Immature natural killer cell (primary cell): ENCODE measurements at places on chromosomes 16 and 17. TPM values are rescaled to one million over a fixed set of nuclear protein-coding genes. Genes with fewer than 3 reads are reported as not detected.
A peak's percentile ranks its signal among the peaks of the same experiment; 100 is the strongest.

CCL14 gene
- polyA plus RNA-seq: not detected

DNA sequence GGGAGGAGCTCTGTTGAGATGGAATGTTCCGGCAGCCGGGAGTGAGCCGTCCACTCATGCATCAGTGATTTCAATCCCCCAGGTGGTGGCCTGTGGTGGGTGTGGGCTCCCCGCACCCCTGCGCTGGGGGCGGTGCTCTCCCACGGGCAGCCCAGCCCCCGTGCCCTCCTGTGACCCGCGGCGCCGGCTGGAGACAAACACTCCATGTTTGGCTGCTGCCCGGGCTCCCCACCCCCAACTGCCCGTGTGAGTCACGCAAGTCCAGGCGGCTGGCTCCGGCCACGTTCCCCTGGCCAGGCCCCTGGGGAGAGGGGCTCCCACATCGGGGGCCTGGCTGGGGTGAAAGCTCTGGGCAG, 29.4 kb downstream of the CACNA1H start:
- no peak overlapping the region for H3K4me3 ChIP-seq
- no peaks in the 10 kb centered on the region for H3K27me3 ChIP-seq
- DNase-seq: no peak
- no peaks in the 10 kb centered on the region for H3K36me3 ChIP-seq
- no peaks in the 10 kb centered on the region for H3K4me1 ChIP-seq

GRCh38 chr17:76309461-76309860, 1.4 kb upstream of the QRICH2 start:
- H3K36me3 ChIP-seq: peaks cover 8% of the 10 kb centered on the region
- peaks cover 1% of the 10 kb centered on the region for H3K27me3 ChIP-seq
- no peak for DNase-seq
- no peak overlapping the region for H3K4me3 ChIP-seq
- H3K4me1 ChIP-seq: no peaks in the 10 kb centered on the region

DNA sequence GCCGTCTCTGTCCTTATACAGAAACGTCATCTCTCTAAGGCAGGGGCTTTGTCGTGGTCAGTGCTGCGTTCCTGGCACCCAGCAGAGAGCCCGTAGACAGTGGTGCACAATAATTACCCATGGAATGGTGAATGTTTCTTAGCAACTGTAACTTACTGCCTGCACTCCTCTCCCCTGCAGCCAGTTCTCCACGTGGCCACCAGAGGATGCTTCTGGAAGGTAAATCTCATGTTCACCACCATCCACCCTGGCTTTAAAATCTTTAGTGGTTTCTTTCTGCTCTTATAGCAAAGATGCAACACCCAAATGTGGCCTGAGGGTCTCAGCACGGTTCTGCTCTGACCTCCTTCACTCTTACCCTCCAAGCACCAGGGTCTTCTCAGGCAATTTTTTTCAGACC, 150.8 kb downstream of the GRIN2A start:
- peaks cover 4% of the 10 kb centered on the region for H3K27me3 ChIP-seq
- H3K27ac ChIP-seq: no peak overlapping the region
- H3K4me3 ChIP-seq: no peak overlapping the region
- DNase-seq: no peak
- no peaks in the 10 kb centered on the region for H3K4me1 ChIP-seq

- peak within 1 kb of the TSS; percentile 90 for H3K27ac ChIP-seq
- peaks cover 21% of the 10 kb centered on the region for H3K27me3 ChIP-seq
- peaks cover 14% of the 10 kb centered on the region for H3K36me3 ChIP-seq
- peaks cover 70% of the 10 kb centered on the region for H3K4me1 ChIP-seq
- peak within 1 kb of the TSS; percentile 95 for H3K4me3 ChIP-seq
Measured at GRCh38 chr16:17470908-17471718, at the start of gene XYLT1. Gene XYLT1 (minus strand): TSS chr16:17470960. CDS start chr16:17470796, 164 bp downstream.

TLCD3B gene
- not detected for polyA plus RNA-seq

CARD14 gene
- not detected for polyA plus RNA-seq

GRCh38 chr17:44307387-44308186, 814 bp upstream of the RUNDC3A start:
- no peak for DNase-seq
- peak overlapping the region; percentile 22 for H3K4me3 ChIP-seq
- H3K4me1 ChIP-seq: peaks cover 23% of the 10 kb centered on the region
- H3K36me3 ChIP-seq: no peaks in the 10 kb centered on the region

USP43 gene
- 0.14 TPM for polyA plus RNA-seq

GRCh38 chr17:80866050-80866793, 125.4 kb upstream of the CHMP6 start:
- H3K36me3 ChIP-seq: peaks cover 4% of the 10 kb centered on the region
- peak; percentile 23 for DNase-seq
- peak overlapping the region; percentile 35 for H3K27ac ChIP-seq

DNA sequence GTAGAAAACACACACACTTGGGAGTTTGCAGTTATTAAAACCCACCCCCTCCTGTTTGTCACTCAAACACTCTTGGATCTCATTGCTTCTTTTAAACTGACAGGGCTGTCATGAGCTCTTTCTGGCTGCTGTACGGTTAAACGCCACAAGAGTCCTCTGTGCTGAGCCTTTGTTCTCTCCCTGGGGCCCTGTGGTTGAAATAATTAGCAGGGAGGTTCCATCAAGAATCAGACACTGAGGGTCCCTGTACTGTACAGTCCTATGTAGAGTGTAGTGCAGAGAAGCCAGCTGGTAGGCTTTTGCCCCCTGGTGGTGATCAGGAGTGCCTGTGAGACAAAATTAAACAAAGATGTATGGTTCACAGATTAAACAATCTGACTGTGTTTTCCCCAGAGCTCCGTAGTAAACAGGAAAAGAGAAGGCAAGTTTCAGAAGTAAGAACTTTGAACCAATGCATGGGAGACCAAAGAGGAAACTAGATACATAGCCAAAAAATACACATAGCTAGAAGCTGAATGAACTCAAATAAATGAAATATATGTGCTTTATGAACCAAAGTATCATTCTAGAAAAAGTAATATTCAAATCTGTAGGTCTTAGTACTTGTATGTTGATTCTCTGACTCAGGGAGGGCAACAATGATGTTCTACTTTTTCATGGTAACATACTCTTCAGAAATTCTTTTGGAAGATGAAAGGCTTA, 1.4 kb upstream of the SSH2 start:
- H3K4me1 ChIP-seq: peaks cover 33% of the 10 kb centered on the region
- peak; percentile 74 for DNase-seq
- H3K4me3 ChIP-seq: no peak overlapping the region
- no peak overlapping the region for H3K27ac ChIP-seq
- peaks cover 15% of the 10 kb centered on the region for H3K27me3 ChIP-seq

DNA sequence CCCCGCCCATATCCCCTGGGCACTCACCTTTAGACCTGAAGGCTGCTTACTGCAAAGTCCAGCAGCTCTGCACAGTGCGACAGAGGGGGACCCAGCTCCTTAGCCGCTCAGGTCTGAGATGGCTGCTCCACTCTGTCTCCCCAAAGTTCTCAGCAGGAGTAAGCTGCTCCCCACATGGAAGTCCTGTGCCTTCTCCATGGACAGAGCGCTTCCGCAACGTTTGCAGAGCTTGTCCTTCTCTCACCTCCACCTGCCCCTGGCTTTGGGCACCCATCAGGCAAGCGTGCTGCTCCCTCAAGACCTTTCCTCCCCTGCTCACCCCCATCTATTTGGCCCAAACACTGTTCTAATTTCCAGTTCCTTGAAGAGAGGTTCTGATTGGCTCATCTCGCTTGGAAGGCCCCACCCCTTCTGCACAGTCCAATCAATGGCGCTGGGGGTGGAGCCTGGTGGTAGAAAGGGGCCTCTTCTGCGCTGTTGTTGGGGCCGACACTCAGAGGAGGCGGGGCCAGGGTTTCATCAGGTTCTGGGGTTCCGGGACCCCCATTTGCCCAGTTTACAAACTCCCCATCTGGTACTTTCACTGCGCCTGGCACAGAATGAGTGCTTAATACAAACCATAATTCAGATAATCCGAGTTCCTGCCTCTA, 137.2 kb downstream of the CYLD start:
- H3K27ac ChIP-seq: no peak overlapping the region
- H3K36me3 ChIP-seq: no peaks in the 10 kb centered on the region
- no peaks in the 10 kb centered on the region for H3K4me1 ChIP-seq
- no peak overlapping the region for H3K4me3 ChIP-seq
- peaks cover 15% of the 10 kb centered on the region for H3K27me3 ChIP-seq

GRCh38 chr17:69144331-69145255, 2.9 kb upstream of the ABCA6 start:
- H3K27ac ChIP-seq: no peak overlapping the region
- no peaks in the 10 kb centered on the region for H3K4me1 ChIP-seq
- H3K27me3 ChIP-seq: no peaks in the 10 kb centered on the region
- DNase-seq: no peak
- no peak overlapping the region for H3K4me3 ChIP-seq

GRCh38 chr17:68290268-68290954, 516 bp downstream of the SLC16A6 start:
- peak; percentile 87 for DNase-seq
- peak overlapping the region; percentile 99 for H3K4me3 ChIP-seq
- H3K27me3 ChIP-seq: peaks cover 26% of the 10 kb centered on the region
- H3K36me3 ChIP-seq: no peaks in the 10 kb centered on the region

PRSS21 gene
- polyA plus RNA-seq: 11.0 TPM

DNA sequence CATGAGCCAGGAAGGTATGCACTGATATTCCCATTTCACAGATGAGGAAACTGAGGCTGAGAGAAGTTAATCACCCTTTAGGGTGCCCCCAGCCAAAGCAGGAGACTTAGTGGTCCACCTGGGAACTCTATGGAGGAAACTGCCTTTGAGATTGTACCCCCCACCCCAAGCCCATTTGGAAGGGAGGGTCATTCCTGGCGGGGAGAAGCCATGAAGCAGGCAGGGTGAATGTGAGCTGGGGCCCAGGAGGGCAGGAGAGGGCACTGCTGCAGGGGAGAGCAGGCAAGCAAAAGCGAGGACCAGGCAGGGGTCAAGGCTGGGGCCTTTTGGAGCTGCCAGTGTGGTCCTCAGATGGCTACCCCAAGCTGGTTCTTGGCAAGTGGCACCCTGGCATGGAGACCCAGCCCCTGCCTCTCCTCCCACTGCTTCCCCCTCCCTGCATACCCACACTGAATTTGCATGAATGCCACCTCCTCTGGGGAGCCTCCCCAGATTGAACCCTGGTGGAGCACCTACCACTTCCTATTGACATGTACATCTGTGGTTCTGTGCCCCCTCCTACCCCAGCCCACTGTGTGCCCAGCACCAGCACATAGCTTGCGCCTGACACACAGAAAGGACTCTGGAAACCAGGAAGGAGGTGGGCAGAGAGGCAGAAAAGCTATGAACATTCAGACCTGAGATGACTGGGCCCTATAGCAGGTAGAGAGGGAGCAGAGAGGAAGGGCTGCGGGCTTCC, 965 bp upstream of the TMC6 start:
- peaks cover 18% of the 10 kb centered on the region for H3K27me3 ChIP-seq
- H3K4me3 ChIP-seq: peak overlapping the region; percentile 97
- peaks cover 50% of the 10 kb centered on the region for H3K4me1 ChIP-seq
- peaks cover 8% of the 10 kb centered on the region for H3K36me3 ChIP-seq

- H3K36me3 ChIP-seq: no peaks in the 10 kb centered on the region
- no peaks in the 10 kb centered on the region for H3K4me1 ChIP-seq
- H3K27ac ChIP-seq: no peak overlapping the region
- H3K27me3 ChIP-seq: peaks cover 12% of the 10 kb centered on the region
- no peak overlapping the region for H3K4me3 ChIP-seq
- DNase-seq: no peak
Measured at GRCh38 chr16:80299416-80299815, 241.4 kb upstream of the DYNLRB2 start.

GRCh38 chr17:40038882-40039513, 15.2 kb downstream of the MED24 start:
- no peak overlapping the region for H3K27ac ChIP-seq
- H3K36me3 ChIP-seq: peaks cover under 1% of the 10 kb centered on the region
- no peak overlapping the region for H3K4me3 ChIP-seq
- H3K4me1 ChIP-seq: peaks cover 4% of the 10 kb centered on the region
- peaks cover 1% of the 10 kb centered on the region for H3K27me3 ChIP-seq

- H3K4me3 ChIP-seq: no peak overlapping the region
- H3K27ac ChIP-seq: no peak overlapping the region
- no peak for DNase-seq
- no peaks in the 10 kb centered on the region for H3K27me3 ChIP-seq
Measured at GRCh38 chr16:69318177-69318910, 7.2 kb downstream of the VPS4A start.

GRCh38 chr17:33832262-33832661, 422.8 kb upstream of the CCL2 start:
- peaks cover 2% of the 10 kb centered on the region for H3K27me3 ChIP-seq
- DNase-seq: no peak
- no peak overlapping the region for H3K4me3 ChIP-seq
- no peaks in the 10 kb centered on the region for H3K36me3 ChIP-seq
- no peak overlapping the region for H3K27ac ChIP-seq

GRCh38 chr16:81956213-81956948, 54.9 kb downstream of the SDR42E1 start:
- peaks cover 58% of the 10 kb centered on the region for H3K36me3 ChIP-seq
- H3K4me3 ChIP-seq: no peak overlapping the region
- DNase-seq: no peak
- no peaks in the 10 kb centered on the region for H3K4me1 ChIP-seq
- no peaks in the 10 kb centered on the region for H3K27me3 ChIP-seq

DNA sequence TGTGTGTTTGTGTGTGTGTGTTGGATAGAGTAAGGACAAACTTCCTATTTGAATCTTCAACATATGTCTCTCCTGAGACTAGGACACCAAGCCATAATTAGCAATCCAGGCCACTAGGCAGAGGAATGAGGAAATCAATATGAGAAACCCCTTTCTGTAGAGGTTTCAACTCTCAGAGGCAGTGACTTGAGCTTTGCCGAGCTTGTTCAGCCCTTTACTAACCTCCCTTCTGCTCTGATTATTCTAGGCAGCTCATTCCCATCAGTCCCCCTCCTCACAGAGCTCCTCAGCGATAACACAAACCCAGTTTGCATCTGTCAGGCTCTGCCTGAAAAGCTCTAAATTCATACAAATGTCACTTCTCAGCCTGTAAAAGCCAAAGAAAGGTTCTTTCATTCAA, 1030.3 kb downstream of the CDH8 start:
- H3K36me3 ChIP-seq: no peaks in the 10 kb centered on the region
- no peak for DNase-seq
- no peaks in the 10 kb centered on the region for H3K4me1 ChIP-seq
- no peak overlapping the region for H3K27ac ChIP-seq

GRCh38 chr17:57524839-57525568, 220.1 kb downstream of the CCDC182 start:
- no peak for DNase-seq
- peaks cover 5% of the 10 kb centered on the region for H3K4me1 ChIP-seq
- no peaks in the 10 kb centered on the region for H3K36me3 ChIP-seq
- no peak overlapping the region for H3K27ac ChIP-seq
- H3K27me3 ChIP-seq: peaks cover 3% of the 10 kb centered on the region

DNA sequence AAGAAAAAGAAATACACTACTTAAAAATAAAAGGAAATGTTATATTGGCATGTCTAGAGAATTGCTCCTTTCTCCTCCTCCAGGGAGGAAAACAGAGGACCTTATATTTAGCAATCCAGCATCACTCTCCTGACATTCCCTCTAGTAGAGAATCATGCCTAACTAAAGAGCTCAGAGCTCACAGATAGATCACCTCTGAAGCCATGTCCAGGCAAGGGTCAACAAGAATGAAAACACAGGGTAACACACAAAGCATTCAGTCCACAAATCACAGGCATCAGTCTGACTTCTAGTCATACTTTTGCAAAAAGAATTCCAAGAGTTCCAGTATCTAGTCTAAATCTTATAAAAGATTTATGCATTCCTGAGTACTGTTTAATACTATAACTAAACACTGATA, 4.4 kb upstream of the HASPIN start:
- H3K36me3 ChIP-seq: peaks cover 19% of the 10 kb centered on the region
- DNase-seq: no peak
- no peak overlapping the region for H3K27ac ChIP-seq
- peaks cover 7% of the 10 kb centered on the region for H3K27me3 ChIP-seq
- peaks cover 35% of the 10 kb centered on the region for H3K4me1 ChIP-seq

MYCBPAP gene
- not detected for polyA plus RNA-seq
